Osteoblast (primary cell): ENCODE measurements at places on chromosomes 13 and 19. TPM values are rescaled to one million over a fixed set of nuclear protein-coding genes. Genes with fewer than 3 reads are reported as not detected.

Gene PDCD2L
- total RNA-seq, result 9.4 and 10.5 TPM in 2 replicates

Gene SHD
- not detected in 2 replicates for total RNA-seq

Gene THSD8
- total RNA-seq, result 0.29 TPM in 1 of 2 replicates, not detected in the other

Gene C19orf73
- 0.36 TPM in 1 of 2 replicates, not detected in the other for total RNA-seq

Gene LILRB4
- total RNA-seq, result under 0.01 TPM in 1 of 2 replicates, not detected in the other

Gene BORA
- total RNA-seq, result 3.8 and 4.3 TPM in 2 replicates

Gene SULT2B1
- under 0.01 TPM in 1 of 2 replicates, not detected in the other for total RNA-seq

Gene RDH8
- not detected in 2 replicates for total RNA-seq

Gene DACH1
- not detected in 2 replicates for total RNA-seq
